ENCODE measurements at places on chromosomes 16 and 17.

DNA sequence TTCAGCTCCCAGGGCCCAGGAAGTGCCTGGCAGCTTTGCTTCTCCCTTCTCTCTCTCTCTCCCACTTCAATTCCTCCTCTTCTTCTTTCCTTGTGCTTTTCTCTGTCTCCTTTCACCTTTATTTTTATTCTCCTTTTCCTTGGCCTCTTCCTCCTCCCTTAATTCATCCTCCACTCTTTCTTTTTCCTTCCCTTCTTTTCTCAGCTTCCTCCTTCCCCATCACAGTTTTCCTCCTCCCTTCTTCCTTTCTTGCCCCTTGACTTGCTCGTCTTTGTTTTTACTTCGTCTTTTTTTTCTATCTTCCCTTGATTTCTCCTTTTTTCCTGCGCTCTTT, 99.4 kb upstream of the LHX1 start:
- DNase-seq: no peak

DNA sequence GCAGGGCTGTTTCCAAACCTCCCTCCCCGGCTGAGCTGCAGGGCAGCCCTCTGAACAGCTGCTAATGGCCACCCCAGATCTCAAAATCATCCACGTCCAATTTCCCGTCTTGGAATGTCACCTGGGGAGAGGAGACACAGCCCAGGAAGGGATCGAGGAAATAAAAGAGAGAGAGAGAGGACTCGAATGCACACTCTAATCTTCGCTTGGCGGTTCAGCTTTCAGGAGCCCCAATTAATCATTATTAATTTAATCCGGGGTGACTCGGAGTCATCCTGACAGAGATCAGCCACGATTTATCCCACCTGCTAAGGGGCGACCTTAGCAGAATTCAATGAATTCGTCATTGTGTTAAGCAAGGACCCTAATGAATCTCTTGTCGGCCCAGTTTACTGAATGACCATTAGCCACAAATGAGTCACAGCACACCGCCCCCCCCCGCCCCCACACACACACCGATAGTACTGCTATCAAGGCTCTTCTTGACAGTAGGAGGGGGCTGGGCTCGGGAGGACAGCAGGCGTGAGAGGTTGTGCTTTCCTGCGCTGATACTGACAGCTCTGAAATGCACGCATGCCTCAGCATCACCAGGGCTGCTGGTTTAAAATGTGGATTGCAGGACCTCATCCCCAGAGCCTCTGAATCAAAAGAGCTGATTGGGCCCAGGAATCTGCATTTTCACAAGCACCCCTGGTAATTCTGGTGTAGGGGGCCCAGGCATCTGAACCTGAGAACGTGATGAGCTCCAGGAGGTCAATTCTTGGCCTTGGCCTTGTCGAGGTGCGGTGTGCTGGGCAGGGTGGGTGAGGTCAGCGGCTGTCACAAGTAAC, 190.0 kb upstream of the CIBAR2 start:
- no peak for DNase-seq

DNA sequence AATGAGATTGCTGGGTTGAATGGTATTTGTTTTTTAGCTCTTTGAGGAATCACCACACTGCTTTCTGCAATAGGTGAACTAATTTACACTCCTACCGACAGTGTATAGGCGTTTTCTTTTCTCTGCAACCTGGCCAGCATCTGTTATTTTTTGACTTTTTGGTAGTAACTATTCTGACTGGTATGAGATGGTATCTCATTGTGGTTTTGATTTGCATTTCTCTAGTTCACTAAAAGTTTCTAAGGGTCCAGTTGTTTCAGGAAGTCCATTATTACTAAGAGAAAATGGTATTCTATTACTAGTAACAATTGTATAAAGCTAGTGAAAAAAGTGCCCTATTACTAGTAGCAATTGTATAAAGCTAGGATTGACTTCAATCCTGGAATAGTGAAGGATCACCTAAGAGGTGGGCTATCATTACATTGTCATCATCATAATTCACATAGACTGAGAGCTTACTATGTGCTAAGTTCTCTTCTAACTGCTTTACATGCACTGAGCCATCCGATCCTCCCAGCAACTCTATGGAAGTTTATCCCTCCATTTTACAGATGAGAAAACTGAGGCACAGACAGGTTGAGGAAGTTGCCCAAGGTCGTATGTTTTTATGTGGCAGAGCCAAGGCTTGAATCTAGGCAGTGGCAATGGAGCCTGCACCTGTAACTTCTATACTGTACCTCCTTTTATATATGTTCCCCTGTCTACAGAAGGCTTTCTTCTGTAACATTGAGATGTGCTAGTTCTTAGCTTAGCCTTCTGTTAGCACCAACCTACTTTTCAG, 13.4 kb upstream of the SMIM36 start:
- no peak for DNase-seq

DNA sequence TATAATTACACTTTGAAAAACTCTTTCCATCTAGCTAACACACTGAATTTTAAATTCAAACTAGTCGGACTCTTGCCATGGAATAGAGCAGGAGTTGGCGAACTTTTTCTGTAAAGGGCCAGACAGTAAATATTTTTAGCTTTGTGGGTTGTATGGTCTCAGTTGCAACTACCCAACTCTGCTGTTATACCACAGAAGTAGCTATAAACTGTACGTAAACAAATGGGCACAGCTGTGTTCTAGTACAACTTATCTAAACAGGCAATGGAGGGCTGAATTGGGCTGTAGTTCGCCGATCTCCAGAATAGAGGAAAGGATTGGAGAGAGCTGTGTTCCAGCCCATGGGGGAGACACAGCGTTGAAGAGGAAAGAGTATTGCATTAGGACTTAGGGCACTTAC, 8.7 kb downstream of the CNTROB start:
- DNase-seq: no peak

DNA sequence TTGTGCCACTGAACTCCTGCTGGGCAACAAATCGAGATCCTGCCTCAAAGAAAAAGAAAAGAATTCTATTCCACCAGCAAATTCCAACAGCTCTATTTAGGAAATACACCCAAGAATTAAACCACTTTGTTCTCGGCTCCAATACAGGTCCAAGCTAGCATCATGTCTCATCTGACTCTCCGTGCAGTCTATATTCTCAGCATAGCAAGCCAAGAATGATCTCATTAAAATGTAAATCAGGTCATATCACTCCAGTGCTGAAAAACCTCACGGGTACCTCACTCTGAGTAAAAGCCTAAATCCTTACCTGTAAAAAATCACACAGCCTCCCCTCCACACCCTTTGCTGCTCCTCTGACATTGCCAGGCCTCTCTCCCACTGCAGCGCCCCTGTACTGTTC, 23.9 kb downstream of the UBE2G1 start:
- no peak for DNase-seq

DNA sequence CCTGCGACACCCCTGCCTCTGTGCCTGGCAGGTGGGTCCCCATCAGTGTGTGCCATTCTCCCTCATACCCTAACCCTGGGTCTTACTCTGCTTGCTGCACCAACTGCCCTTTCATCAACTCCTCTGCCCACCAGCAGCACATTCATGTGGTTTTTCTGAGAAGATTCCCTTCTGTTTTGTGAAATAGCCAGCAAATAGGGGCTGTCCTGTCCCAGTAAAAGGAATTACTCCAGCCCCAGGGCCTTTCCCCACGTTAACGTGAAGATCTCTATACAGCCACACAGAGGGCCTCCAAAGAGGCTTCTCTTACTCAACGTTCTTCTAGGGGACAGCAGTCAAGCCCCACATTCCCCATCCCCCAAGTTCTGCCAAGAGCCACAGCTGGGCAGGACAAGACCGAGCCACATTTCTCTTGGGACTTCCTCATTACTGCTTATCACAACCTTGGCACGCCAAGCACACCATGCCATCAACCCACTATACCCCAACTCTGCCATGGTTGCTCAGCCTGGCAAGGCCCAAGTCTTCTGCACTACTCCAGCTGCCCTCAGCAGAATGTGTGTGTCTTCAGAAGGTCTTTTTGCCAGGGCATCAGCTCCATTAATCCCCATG, 18.7 kb upstream of the CCL2 start:
- no peak for DNase-seq

Data from ureter (tissue), 1 donor.